ENCODE measurements at places on chromosomes 1 and 21.

DNA sequence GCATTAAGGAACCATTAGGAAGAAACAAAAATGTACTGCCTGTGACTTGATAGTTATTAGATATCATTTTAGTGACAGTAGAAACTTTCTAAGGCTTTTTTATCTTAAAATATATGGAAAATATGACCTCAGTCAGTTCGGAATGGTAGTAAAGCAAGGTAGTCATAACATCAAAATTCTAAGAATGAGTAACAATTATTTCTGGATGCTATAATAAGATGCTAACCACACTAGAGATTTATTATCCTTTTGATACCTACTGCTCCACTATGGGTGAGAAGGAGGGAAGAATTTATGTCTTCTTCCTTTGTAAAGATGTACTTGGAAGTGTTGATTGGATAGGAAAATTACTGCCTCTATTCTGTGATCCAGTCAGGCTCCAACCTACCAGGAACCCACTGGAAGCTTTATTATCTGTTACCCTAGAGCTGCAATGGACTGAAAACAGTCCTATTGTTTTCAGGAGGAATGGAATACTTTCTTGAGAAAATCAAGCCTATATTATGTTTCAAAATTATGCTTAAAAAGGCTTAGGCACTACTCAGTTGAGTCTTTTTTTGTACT, 8.8 kb downstream of the FMN2 start:
- DNase-seq, result no peak

- DNase-seq, result no peak
Observed at GRCh38 chr21:17848228-17848627, 29.1 kb upstream of the C21orf91 start.

- DNase-seq, result no peak
Observed at GRCh38 chr1:152164517-152165136, 5.6 kb upstream of the RPTN start.

DNA sequence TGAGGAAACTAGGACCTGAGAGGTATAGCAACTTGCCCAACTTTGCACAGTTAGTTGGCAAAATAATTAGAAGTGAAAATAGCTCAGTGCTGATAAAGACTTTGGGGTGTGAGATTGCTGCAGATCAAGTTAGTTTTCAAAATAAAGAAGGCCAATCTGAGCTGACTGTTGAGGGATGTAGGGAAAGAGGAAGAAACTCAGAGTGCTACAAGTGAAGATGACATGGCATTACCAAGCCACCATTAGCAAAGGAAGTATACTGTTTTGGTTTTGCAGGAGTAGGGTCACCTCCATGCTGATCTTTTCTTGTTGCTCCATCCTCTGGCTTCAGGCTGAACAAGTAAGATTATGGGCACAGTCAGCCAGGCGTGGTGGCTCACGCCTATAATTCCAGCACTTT, 78.7 kb upstream of the ADAM30 start:
- DNase-seq, result no peak

GRCh38 chr1:95206514-95206913, 27.5 kb upstream of the RWDD3 start:
- DNase-seq, result no peak

DNA sequence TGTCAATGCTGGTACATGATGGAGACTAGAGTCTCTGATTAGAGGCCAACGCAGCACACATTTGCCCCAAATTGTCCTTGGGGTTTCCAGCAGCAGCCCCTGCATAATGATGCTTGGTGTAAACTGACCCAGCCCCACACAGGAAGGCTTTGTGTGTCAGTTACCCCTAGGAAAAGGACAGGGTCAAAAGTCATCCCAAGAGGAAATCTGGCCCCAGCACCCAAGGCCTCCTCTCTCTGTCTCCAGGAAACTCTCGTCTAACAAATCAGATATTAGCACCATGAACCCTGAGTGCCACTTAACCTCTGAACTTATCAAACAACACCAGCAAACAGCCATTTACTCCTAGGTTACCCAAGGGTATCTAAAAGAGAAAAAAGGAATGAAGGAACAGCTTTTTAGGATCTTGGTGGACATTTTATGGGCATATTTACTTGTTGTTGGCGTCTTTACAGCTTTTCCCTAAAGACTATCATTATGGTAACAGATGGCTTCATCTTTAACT, 84.5 kb downstream of the PSMG1 start:
- no peak for DNase-seq

Data from CD4-positive, alpha-beta T cell treated with Interleukin-4 for 1 hour (primary cell).